Stimulated activated CD8-positive, alpha-beta memory T cell treated with anti-CD3 and anti-CD28 coated beads, Interleukin-7, amount 100 ng/mL, for 24 hours (primary cell): ENCODE measurements at places on chromosomes 11 and 22.

- DNase-seq: no peak
Observed at GRCh38 chr22:44582016-44582415, 84.0 kb upstream of the RTL6 start.

GRCh38 chr11:120335556-120335907 lies 681 bp upstream of the ARHGEF12 start:
- DNase-seq: no peak

DNA sequence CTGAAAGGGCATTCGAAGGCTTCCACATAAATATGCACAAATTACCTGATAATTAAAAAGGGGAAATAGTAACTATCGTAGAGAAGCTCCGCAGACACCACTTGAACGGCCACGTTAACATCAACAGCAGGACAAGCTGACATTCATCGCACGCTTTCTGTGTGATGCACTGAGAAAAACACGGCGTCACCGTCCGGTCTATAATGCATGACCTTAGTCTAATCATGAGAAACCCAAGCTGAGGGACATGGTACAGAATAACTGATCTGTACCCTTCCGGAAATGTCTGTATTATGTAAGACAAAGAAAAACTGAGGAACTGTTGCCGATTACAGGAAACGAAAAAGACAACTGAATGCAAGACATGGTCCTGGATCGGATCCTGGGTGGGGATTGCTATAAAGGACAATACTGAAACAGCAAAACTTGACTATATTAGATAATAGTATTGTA lies 678 bp upstream of the RANGAP1 start:
- no peak for DNase-seq

- DNase-seq: no peak
Observed at GRCh38 chr11:63919267-63920125, 2.5 kb upstream of the RCOR2 start.
